ENCODE measurements at places on chromosomes 1 and 21.
A peak's percentile ranks its signal among the peaks of the same experiment; 100 is the strongest.

DNA sequence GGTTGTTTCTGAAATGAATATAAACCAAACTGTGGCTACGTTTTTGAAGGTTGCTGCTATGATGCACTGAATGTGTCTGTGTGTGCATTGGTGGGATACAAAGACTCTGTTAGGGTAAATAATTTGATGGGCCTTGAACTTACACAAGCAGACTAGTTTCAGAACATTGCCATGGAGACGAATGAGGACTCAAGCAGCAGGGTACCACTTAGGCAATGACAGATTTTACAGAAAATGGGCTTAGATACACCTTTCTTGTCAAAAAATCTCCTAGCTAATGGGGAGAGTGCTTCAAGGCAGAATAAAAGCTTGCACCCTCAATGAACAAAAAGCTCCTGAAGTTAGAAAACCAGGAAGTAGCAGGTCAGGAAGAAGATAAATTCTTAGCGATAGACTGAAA, 55.7 kb downstream of the IER5 start:
- no peak for DNase-seq

DNA sequence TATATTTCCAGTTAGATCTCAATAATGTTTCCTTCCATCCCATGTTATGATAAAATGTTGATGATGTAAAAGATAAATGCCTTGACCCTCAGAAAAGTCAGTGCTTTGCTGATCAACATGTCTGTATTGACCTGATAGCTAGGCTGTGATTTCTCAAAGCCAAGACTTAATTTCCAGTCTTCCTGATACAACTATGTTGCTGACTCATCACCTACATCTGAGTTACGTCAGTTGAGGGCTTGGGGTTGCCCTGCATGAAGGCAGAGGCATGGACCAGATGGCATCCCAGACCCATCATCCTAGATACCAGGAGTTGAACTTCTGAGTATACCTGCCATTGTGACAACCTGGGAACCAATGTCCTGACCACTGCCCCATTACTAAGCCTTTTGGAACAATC, 4.8 kb downstream of the LCE1D start:
- DNase-seq = no peak

- no peak for DNase-seq
These were observed 27.8 kb downstream of the ASAP3 start for GRCh38 chr1:23456226-23456625.

GRCh38 chr1:8284127-8284526, 33.8 kb upstream of the SLC45A1 start:
- DNase-seq = no peak

GRCh38 chr1:220529521-220530020, 1.6 kb downstream of the MARK1 start:
- no peak for DNase-seq

DNA sequence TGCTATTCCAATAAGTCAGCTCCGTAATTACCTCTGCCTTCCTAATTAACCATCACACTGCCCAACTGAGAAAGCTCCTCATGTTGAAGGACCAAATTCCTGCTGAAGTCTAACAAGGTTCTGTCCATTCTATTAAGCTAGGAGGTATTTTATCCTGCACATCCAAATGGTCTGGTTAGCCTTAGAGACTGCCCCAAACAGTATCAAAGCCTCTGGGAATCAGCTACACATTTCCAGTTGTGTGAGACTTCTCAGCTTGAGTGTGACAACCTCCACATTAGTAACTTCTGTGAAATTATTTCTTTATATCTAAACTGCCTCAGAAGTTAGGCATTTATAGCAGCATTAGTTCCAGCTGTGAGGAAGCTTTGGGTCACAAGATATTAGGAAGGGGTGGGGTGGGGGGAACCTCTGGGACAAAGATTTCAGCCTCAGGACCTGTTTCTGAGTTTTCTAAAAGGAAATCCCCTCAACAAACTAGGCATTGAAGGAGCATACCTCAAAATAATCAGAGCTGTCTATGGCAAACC, 150.5 kb upstream of the DUSP10 start:
- DNase-seq = no peak

GRCh38 chr1:51564124-51564523, 45.1 kb upstream of the EPS15 start:
- DNase-seq = no peak

DNA sequence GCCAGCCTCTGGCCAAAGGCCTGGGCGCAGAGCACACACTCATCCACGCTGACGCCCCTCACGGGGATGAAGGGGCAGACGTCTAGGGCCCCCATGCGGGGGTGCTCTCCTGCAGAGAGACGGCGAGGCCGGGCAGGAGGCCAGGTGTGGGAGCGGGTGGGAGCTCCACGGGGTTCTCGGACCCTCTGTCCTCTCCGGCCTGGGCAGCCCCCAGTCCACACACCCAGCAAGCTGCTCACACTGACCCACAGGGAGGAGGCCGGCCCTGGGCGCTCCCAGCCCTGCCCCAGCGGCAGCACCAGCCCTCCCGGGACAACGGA, 2.5 kb downstream of the FTCD start:
- no peak for DNase-seq

DNA sequence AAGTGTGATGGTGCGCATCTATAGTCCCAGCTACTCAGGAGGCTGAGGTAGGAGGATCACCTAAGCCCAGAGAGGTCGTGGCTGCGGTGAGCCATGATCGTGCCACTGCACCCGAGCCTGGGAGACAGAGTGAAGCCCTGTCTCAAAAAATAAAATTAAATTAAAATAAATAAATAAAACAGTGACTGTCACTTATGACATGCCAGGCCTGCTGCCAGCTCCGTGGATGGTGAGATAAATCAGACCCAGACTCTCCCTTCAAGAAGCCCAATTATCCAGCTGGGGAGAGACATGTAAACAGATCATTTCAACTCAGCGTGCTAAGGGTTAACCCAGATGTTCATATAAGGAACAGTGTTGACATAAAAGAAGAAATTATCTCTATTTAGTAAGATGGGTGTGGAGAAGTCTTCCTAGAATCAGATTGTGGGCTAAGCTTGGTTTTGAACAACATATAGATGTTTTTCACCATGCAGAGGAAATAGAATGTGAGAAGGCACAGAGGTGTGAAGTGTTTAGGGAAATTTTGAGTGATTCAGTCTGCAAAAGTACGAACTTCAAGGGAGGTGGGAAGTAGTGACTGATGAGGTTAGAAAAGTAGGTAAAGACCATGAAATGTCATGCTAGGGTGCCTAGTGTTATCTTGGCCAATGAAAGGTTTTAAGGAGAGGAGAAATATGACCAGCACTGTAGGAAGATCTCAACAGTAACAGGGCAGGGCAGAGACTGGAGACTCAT, 18.3 kb downstream of the YARS1 start:
- no peak for DNase-seq

DNA sequence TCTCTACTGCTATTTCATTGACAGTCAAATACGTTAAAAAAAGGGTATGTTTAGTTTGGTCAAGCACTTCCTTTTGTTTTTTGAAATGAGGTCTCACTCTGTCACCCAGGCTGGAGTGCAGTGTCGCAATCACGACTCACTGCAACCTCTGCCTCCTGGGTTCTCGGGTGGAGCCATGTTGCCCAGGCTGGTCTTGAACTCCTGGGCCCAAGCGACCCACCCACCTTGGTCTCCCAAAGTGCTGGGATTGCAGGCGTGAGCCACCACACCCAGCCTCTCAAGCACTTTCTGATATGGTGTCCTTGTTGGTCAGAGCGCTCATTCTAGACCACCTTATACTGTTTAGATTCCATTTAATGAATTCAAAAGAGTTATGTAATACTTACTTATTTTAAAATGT, 20.9 kb upstream of the RHBDL2 start:
- peak; percentile 53 for DNase-seq

DNA sequence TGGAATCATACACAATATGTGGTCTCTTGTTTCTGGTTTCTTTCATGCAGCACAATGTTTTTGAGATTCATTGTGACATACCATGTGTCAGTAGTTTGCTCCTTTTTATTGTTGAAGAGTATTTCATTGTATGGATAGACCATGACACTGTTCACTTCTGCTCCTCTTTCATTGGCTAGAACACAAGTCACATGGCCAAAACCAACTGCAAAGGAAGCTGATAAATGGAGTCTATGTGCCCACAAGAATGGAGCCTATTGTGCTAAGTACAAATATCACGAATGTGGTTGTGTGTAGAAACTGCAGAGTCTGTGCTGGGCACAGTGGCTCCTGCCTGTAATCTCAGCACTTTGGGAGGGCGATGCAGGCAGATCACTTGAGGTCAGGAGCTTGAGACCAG, 28.6 kb upstream of the FNBP1L start:
- DNase-seq = no peak

DNA sequence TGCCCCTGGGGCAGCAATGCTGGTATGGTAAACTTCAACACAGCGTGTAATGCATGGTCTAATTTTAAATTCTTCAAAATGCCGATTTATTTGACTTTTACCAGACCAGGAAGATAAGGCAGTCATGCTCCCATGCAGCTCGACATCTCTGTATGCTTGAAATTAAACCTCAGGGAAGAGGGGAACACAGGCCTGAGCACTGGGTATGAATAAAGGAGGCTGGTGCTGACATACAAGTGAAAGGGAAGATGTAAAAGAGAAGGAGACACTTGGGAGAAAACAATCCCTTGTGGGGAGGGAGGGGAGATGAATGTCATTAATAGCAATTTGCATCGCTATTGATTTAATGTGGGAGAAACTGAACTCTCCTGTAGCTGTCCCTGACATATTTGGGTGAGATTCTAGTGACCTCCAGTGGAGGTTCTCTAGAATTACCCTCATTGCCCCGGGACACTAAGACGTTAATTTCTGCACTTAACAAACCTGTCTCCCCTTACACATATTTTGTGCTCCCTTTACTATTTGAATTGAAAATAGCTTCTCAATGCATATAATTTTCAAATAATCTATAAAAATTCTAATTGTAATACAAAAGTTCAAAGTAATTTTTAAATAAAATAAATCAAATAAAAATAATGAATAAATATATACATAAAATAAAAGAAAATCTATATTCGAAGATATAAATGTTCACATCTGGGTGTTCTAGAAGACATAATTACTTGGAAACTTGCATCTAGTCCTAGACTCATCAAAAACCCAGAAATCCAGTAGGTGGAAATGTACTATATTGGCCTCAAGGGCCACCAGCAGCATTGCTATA, 283.1 kb downstream of the LMX1A start:
- peak; percentile 24 for DNase-seq

GRCh38 chr1:167198518-167199133, 22.1 kb upstream of the POU2F1 start:
- DNase-seq = no peak
